Mesenteric fat pad (tissue), 1 donor: ENCODE measurements at places on chromosomes 11 and 22. TPM values are rescaled to one million over a fixed set of nuclear protein-coding genes. Genes with fewer than 3 reads are reported as not detected.
A peak's percentile ranks its signal among the peaks of the same experiment; 100 is the strongest.

RASD2 gene
- 1.6 TPM for total RNA-seq

DNA sequence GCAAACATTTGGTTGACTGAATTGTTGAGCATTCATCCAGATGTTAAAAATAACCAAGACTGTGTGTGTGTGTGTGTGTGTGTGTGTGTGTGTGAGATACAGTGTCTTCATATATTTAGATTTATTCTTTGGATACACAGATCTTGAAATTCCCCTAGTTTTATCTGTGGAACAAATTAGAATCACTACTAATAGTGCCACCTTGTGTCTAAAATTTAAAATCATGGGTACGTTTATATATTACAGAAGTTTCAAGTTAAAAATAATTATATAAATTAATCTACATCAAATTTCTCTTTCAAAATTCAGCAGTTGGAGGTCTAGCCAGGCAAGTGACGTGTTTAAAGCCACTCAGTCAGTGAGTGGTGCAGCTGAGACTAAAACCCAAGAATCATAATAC is 1566.2 kb upstream of the TENM4 start:
- no peak for DNase-seq

KRTAP5-11 gene
- not detected for total RNA-seq

GRCh38 chr11:112723676-112724495 is 237.3 kb upstream of the NCAM1 start:
- no peak for DNase-seq

DNA sequence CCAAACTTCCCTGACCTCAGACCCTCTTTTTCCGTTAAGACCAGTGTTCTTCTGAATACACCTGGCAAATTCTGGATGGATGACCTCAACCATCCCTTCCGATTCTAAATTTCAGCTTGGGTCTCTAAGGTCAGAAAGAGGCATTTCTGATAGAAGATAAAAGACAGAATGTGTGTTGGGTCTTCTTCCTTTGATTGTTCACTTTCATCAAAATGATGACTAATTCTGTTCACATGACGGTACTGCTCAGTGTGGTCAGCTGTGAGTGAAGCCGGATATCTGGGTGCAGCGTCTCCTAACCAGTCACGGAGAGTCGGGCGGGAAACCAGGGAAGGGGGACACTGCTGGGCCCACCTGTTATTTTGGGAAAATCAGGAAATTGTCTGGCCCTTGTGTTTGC is 151.6 kb upstream of the NAV2 start:
- no peak for DNase-seq

GRCh38 chr11:64449381-64450167 is 90.6 kb downstream of the RPS6KA4 start:
- DNase-seq = peak; percentile 87

DNA sequence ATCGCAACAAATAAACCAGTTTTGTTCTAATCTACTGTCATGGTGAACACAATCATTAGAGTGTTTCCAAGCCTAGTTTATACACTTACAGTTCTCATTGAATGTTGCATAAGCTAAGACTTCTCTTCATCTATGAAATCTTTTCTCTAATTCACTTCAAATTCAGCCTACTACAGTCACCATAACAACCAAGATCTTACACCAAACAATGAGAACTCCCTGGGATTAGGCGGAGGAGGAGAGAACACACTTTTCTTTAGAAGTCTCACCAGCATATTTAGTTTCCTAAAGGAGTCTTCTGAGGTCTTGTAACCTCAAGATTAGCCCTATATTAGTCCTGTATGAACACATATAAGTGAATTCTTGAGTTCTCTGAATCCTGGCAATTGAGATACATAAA is 1889.7 kb downstream of the LRRC4C start:
- DNase-seq = no peak

DNA sequence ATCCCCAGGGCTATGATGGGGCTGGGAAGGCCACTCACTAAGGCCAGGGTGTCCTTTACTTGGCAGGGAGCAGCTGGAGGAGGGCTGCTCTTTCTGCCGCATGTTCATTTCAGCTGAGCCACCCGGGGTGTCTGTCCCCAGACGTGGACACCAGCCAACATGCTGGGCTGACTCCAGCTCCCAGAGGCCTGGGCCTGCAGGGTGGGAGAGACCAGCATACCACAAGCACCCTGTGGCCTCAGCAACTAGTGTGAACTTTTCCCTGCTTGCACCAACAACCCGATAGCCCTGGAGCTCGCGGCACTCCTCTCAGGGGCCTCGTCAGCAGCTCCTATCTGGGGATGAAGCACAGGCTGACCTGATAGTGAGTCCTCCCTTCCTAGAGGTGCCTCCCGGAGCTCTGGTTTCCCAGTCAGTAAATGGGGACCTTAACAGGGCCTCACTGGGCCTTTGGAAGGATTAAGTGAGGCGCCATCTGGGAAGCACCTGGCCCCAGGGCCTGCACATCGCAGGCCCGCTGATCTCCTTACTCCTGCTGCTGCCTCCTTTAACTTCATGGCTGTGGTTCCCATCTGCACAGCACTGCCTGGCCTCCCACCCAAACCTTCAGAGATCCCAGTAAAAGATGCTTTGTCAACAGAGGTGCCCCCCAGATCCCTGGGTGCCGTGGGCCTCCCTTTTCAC is 83.4 kb downstream of the GALNT18 start:
- no peak for DNase-seq

CNIH2 gene
- 0.55 TPM for total RNA-seq

PCNX3 gene
- total RNA-seq = 30.6 TPM

SCN3B gene
- 1.3 TPM for total RNA-seq

CASP5 gene
- total RNA-seq = 0.29 TPM

OR6A2 gene
- total RNA-seq = 0.35 TPM

SGSM1 gene
- 0.16 TPM for total RNA-seq

DNA sequence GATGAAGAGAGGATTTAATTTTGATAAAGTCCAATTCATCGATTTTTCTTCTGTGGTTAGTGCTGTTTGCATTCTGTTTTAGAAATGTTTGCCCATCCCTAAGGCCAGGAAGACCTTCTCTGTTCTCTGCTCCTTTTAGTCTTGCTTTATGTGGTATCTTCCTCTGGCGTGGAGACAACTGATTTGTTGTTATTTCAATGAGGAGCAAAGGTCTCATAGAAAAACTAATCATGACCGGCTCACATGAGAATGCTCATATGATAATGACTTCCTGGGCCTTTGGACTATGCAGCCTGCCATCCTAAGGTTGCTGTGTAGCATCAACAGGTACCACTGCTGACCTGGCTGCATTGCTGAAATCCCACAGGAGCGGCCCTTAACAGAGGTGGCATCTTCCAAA is 19.8 kb downstream of the SCGB1A1 start:
- DNase-seq = no peak

DNA sequence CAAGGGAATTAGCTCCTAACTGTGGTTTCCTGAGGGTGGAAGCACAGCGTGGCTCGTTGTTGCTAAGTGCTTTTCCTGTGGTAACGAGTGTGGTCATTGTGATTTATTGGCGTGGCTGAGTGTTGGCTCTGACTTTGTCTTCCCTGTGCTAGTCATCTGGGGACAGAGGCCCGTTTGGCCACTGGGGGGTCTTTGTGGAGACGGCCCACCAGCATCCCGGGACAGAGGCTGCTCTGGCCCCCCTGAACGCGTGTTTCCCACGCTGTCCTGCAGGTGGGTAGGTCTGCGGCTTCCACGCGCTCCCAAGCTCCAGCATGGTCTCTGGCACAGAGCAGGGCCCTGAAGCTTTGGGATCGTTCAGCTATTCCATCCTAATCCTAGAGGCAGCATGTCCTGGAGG is 1040.0 kb downstream of the TBC1D22A start:
- peak; percentile 81 for DNase-seq

DNA sequence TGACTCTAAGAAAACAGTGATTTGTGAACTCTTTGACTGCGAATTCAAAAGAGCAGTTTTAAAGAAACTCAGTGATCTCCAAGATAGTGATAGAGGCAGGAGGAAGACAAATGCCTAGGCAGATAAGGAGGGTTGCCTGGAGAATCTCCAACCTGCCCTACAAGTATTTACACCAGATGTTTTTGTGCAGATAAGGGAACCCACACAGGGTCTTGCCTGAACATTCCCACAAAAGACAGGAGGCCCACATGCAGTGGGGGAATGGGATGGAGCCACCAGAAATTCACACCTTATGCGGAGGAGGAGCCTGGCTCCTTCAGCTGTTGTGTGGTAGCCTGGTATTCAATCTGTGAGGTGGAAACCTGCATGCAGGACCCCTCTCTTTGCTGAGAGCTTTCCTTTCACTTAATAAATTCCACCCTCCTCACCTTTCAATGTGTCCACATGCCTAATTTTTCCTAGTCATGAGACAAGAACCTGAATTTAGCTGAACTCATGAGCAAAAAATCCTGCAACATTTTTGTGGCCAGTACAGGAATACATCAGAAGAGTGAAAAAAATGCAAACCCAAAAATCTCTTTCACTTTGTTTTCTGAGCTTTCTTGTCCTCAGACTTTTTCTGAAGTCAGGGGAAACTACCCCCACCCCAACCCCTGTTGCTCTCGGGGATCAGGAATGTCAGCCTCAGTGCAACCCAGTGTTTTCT is 8.1 kb upstream of the GLYAT start:
- DNase-seq = no peak

FREY1 gene
- total RNA-seq = 1.4 TPM

- DNase-seq = no peak
Measured at GRCh38 chr11:122931510-122931909, 49.0 kb downstream of the JHY start.

GRCh38 chr11:61587541-61587941 is 6.7 kb upstream of the SYT7 start:
- DNase-seq = no peak

GRCh38 chr22:47574556-47574955 is 812.1 kb downstream of the TBC1D22A start:
- DNase-seq = no peak

DNA sequence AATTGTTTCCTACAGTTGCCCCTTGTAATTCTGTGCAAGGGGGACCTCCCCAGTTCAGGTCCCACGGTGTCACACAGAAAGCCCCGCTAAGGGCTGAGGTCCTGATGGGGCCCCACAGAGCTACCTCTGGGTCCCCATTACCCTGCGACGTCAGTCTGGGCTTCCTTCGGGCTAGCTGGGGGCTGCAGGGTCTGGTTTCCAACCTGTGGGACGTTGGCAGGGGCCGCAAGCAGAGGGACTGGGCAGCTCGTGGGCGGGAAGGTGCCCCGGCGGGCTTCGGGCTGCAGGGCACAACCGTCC is 698 bp downstream of the SLC37A4 start:
- no peak for DNase-seq

- DNase-seq = no peak
Measured at GRCh38 chr11:37422511-37422910, 824.5 kb upstream of the RAG2 start.

C11orf87 gene
- not detected for total RNA-seq

PLAAT2 gene
- total RNA-seq = 0.64 TPM

GRCh38 chr22:47994601-47995263 is 1232.3 kb downstream of the TBC1D22A start:
- no peak for DNase-seq

DNA sequence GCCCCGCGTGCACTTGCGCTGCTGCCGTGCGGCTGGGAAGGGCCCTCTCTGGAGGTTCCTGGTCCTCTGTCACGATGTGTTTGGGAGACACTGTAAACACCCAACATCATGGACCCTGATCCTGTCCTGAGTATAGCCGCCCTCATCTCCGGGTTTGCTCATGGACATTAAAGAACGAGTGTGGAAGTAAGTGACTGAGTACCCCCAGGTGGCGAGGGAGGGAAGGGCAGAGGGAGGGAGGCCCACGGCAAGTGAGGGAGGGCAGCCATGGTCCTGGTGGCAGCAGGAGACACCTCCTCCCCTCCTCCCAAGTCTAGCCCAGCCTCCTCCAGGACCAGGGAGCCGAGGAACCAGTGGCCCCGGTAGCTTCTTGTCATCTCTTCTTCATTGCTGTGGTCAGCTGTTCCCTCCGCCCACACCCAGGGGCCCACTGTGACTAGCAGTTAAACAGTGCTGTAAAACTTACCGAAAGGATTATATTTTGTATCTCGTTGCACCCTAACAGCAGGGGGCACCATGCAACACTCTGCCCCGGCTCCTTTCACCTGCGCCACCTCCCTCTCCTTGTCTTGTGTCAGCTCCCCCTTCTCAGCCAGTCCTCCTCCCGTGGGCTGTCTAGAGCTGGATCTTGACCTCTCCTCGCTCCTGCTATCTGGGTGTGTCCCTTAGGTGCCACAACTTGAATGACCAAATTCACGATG is 566.5 kb upstream of the B3GAT1 start:
- DNase-seq = no peak

LYVE1 gene
- total RNA-seq = 352 TPM

FHIP1B gene
- total RNA-seq = 23.2 TPM

LINC01488 gene
- total RNA-seq = not detected

GRCh38 chr22:31538815-31539214 is 42.5 kb downstream of the SFI1 start:
- DNase-seq = no peak

DNA sequence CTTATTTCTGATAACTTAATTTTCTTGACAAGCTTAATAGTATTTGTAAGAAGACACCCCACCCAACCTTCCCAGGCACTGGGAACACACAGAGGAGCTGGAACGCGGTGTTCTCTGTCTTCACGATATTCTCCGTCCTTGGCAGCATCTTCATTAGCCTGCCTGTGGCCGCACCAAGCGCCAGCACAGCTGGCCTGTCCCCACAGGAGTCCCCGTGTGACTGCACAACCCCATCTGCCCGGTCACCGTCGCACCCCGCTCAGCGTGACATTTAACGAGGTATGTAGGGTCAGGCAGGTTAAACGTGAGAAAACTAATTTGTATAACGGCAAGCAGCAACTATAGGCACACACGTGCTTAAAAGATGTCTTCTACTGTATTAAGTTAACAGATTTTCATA is 293.3 kb downstream of the BRD1 start:
- DNase-seq = peak; percentile 62

- peak; percentile 49 for DNase-seq
Measured at GRCh38 chr22:49554296-49554625, 273.4 kb downstream of the BRD1 start.

DNA sequence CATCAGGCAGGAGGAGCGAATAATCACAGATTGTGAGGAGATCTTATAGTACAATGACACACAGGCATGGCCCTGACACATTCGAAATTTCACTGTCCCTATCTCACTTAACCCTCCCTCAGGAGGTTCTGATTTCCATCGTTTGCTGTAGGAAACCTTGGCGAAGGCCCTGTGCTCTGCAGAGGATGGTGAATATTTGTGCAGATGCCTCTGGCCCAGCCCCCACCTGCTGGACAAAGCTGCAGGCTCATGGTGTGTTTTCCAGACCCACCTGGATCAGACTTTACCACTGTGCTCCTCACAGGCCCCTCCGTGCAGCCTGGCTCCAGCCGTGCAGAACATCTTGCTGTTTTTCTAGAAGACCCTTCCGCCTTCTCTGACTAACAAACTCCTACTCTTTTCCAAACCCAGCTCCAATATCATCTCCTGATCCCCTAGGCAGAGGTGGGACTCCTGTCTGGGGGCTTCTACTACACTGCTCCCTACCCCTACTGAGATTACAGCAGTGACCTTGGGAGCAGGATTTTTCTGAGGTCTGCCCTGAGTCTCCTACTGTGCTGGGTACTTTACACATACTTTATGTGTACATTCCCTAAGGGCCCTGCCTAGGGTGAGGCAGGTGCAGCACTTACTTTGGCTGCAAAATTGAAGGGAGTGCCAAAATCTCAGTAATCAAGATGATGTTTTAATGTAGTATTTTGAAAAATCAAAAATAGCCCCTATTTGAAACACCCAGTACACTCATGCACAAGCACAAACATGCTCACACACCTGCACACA is 412.7 kb downstream of the SOX6 start:
- DNase-seq = peak; percentile 68
